ENCODE measurements at places on chromosomes 6 and 20. TPM values are rescaled to one million over a fixed set of nuclear protein-coding genes. Genes with fewer than 3 reads are reported as not detected.

TPBG gene
- 68.2 TPM for total RNA-seq

DNA sequence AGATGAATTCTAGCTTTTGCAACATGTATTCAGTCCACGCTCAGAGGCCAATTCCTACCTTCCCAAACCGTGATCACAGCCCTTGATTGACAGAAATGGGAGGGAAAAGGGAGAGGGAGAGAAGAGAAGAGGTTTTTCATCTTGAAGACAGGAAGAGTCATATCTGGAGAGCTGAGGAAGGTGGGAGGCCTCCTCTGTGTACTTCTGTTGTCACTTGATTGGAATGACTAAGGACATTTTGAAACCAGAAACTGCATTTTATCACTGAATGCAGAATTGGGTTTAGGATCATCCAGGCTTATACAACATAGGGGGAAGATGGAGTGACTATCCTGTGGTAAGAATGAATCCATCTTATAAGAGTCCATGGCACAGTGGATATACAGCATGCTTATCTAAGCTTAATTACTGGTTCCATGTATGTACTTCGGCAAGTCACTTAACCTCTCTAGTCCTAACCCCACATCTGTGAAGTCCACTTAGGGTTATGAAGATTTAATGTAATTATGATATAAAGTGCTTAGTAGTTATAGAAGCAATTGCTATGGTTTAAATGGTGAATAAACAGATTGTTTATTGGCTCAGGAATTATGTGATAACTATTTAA lies 144.0 kb downstream of the BCKDHB start:
- no peak for DNase-seq

FNDC1 gene
- not detected for total RNA-seq

TCF15 gene
- not detected for total RNA-seq

DNA sequence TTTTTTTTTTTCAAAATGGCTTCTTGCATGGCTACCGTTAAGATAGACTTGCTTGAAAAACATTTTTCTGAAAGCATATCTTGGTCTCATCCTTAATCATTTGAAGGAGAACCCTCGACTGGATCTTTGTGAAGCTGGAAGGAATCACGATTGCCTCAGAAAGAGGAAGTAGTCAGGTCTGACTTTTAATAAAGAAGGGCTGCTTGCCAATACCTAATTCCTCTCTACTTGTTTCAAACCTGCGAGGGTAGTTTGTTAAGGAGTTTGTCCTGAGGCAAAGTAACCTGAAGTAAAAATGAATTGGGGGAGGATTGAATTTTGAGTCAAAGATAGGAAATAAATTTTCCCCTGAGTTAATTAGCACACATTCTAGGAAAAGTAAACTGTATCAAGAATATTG lies 288.1 kb upstream of the MAP3K7 start:
- DNase-seq = no peak

CTAGE9 gene
- not detected for total RNA-seq

- DNase-seq = no peak
Measured at GRCh38 chr6:43253401-43253800, 10.1 kb downstream of the TTBK1 start.

CDH22 gene
- total RNA-seq = not detected

DNA sequence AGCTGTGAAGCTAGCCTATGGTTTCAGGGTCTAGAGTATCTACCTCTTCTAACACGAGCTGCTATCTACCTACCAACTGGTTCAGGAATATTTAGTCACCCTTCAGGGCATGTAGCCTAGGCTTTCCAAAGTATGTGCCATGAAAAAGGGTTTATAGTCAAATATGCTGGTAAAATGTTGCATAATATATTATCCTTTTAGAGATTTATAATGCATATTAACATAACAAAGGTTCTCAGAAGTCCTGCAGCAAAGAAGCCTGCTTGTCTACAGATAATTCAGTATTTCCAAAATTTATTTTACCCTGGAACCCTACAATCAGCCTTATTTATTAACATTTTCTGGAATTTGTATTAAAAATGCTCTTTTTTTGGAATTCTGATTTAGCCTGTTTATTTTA lies 56.0 kb downstream of the PRDM13 start:
- DNase-seq = no peak

DNA sequence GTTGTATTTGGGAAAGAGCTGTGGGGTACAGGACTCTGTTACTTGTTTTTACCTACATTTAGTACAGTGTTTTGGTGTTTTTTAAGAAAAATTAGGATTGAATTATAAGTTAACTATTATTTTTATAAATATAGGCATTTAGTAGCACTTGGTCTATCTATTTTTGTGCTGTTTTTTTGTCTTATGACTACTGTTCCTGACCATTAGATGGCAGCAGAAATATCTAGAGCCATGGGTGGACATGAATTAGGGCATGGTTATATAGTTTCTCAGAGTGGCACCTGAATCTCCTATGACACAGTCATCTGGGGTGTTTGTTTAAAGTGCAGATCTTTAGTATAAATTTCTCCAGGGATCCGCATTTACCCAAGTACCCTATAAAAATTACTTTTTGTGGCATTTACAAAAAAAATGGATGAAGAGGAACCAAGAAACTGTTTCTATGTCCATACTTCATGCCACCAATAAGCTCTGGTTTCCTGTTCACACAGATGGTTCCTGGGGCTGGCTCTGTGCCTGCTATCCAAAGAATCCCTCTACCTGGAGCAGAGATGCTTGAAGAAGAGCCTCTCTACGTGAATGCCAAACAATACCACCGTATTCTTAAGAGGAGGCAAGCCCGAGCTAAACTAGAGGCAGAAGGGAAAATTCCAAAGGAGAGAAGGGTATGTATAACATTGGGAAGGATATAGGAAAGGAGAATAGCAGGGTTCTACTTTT lies 19.8 kb downstream of the NFYA start:
- peak; percentile 20 for DNase-seq

DNA sequence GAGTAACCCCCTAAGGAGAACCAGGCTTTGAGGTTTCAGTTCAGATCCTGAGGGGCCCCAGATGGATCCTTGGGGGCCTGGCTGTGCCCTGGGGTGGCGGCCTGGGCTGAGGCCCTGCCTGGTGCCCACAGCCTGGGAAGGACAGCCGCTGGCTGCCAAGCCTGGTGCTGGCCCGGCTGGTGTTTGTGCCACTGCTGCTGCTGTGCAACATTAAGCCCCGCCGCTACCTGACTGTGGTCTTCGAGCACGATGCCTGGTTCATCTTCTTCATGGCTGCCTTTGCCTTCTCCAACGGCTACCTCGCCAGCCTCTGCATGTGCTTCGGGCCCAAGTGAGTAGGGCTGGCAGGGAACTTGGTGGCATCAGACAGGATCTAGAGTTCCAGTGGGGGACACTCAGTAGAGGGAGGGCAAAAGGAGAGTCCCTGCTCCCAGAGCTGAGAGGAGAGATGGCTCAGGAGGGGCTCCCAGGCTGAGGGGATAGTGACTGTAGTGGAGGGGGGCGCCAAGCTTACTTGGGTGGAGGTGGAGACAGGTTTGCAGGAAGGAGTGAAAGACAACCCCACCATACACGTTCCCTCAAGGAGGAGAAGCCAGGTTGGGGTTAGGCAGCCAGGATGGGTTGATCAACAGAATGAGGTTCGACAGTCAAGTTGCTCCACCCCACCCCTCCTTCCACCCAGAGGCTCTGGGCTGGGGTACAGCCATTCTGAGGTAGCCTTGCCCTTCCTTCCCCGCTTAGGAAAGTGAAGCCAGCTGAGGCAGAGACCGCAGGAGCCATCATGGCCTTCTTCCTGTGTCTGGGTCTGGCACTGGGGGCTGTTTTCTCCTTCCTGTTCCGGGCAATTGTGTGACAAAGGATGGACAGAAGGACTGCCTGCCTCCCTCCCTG lies 9.5 kb downstream of the SLC29A1 start:
- no peak for DNase-seq

DNA sequence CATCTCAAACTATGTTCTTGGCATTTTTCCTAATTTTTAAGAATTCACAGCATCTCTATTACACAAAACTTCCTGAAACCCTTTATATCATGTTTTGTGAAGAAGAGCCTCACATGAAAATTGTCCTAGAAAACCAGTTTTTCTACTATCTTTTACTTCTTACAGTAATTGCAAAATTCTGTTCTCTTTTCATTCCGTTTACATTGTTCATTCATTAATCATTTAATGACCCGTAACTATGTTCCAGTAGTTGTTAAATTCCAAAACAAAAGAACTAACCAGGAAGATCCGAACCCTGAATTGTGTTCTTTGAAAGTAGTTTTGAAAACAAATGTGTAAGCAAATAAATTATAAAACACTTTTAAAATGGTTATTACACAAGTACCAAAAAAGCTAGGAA lies 597.0 kb downstream of the EYS start:
- no peak for DNase-seq

- DNase-seq = peak; percentile 46
Measured at GRCh38 chr6:71194724-71195123, 93.9 kb upstream of the OGFRL1 start.

Measured in RPMI7951 (cell line).